ENCODE measurements at places on chromosomes 7 and 10.

GRCh38 chr7:27684491-27684890 is 21.8 kb upstream of the HIBADH start:
- no peak for DNase-seq

DNA sequence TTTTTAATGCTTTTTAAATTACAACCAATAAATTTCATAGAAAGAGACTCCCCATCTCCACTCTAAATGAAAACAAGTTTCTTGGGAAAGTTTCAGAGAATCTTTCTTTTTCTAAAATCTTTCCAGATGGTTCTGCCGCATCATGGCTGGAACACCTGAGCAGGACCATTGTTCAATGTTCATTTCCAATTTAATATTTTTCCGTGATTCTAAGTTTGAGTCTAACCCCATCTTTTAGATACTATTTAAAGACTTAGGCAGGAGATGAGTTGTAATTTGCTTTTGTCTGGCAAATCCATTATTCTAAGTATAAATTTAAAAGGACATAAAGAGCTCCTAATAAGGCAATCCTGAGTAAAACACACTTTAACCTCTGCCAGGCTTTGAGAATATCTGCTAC is 325.2 kb downstream of the BICC1 start:
- no peak for DNase-seq

- no peak for DNase-seq
These were observed at the start of gene MSS51 for GRCh38 chr10:73433538-73433867. MSS51 (minus strand) TSS chr10:73433561; CDS start chr10:73428284, 5,277 bp downstream.

GRCh38 chr7:150374026-150374425 is 5.1 kb upstream of the ZNF775 start:
- no peak for DNase-seq

GRCh38 chr7:50449881-50450589 is at the start of gene FIGNL1:
FIGNL1 (minus strand) TSS chr7:50450350; CDS start chr7:50447287, 3,063 bp downstream.
- DNase-seq, result peak; percentile 80

DNA sequence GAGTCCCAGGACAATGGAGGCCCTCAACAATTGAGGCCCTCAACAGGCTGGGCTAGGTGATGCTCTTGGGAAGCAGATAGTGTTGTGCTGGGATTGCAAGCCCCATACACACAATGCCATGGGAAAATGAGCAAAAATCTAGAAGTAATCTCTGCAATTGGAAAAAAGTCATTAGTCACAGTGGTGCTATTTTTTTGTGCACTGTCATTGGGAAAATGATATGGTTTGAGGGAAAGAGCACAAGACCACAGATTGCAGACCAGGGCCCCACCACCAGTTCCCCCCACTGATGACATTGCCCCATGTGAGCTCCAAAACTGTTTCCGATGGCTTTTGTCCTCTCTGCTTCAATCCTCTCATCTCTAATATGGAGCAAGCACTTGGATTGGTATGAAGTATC is 1.9 kb downstream of the KCTD7 start:
- DNase-seq, result no peak

DNA sequence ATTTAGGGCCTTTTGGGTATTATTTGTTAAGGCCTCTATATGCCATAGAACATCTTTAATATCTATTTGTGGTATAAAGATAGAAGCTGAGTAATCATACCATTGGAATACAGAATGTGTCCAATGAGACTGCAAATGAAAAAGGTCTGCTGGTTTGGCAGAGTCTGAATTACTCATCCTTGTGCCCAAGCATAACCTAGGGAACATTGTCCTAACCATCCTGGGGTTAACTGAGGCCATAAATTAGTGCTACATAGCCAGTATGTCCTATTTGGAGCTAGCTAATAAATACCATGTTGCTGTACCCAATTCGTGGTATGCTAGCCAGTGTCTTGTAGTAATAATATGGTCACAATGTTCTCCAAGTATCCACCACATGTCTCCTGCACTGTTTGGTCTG is 117.1 kb downstream of the ANKRD26 start:
- no peak for DNase-seq

- DNase-seq, result no peak
These were observed 5.2 kb downstream of the KAT6B start for GRCh38 chr10:74831518-74832120.

- no peak for DNase-seq
These were observed 38.1 kb downstream of the KIAA1549 start for GRCh38 chr7:138943061-138943460.

DNA sequence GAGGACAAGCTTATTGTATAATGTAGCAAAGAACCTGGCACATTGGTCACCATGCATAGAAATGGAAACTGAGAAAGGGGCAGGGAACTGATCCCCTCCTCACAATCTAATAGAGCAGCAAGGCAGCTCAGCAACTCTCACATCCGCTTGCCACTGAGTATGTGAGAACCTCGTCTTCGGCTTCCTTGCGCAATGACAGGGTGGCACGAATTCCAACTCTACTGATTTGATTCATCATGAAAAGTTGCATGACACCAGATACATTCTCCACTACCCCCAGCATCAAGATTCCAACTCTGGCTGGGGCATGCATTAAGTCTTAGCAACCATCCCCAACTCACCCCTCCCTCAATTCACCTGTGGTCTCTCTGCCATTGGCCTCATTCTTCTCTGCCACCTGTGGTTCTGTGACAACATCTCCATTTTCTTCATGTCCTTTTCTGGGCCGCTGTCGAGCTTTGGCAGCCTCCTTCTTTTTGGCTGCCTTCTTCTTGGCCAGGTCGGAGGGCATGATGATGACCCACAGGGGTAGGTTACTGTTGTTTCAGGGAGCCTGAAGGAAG is 976 bp downstream of the ABCF2 start:
- no peak for DNase-seq

GRCh38 chr10:102230861-102231356 is 4.8 kb downstream of the ELOVL3 start:
- DNase-seq, result peak; percentile 13

GRCh38 chr7:92992483-92992882 is 125.3 kb downstream of the SAMD9 start:
- DNase-seq, result no peak

- no peak for DNase-seq
These were observed 10.0 kb upstream of the CHCHD1 start for GRCh38 chr10:73771722-73772280.

GRCh38 chr10:101766753-101767599 is 8.9 kb downstream of the FGF8 start:
- no peak for DNase-seq

Measured in stimulated activated CD4-positive, alpha-beta T cell treated with anti-CD3 and anti-CD28 coated beads, Interleukin-12 subunit alpha, Interleukin-12 subunit beta, amount 100 ng/mL, for 24 hours (primary cell).